Stimulated activated CD4-positive, alpha-beta T cell treated with anti-CD3 and anti-CD28 coated beads, Interleukin-2, amount 100 ng/mL, for 48 hours (primary cell): ENCODE measurements at places on chromosomes 1 and 21.
A peak's percentile ranks its signal among the peaks of the same experiment; 100 is the strongest.

DNA sequence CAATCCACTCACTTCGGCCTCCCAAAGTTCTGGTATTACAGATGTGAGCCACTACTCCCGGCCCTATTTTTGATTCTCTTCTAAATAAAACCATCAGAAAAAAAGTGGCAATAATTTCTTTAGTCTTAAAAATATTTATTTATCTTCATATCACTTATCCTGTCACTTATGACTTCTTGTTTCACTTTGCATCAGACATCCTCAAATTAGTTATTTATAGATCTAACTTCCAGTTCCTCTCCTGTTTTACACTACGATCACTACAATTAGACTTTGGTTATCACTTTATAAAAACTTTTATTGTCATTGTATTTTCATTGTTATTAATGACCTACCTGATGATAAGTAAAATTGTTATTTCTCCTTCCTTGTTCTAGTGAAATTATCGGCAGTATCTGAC, 783.4 kb upstream of the BRINP3 start:
- DNase-seq, result no peak

DNA sequence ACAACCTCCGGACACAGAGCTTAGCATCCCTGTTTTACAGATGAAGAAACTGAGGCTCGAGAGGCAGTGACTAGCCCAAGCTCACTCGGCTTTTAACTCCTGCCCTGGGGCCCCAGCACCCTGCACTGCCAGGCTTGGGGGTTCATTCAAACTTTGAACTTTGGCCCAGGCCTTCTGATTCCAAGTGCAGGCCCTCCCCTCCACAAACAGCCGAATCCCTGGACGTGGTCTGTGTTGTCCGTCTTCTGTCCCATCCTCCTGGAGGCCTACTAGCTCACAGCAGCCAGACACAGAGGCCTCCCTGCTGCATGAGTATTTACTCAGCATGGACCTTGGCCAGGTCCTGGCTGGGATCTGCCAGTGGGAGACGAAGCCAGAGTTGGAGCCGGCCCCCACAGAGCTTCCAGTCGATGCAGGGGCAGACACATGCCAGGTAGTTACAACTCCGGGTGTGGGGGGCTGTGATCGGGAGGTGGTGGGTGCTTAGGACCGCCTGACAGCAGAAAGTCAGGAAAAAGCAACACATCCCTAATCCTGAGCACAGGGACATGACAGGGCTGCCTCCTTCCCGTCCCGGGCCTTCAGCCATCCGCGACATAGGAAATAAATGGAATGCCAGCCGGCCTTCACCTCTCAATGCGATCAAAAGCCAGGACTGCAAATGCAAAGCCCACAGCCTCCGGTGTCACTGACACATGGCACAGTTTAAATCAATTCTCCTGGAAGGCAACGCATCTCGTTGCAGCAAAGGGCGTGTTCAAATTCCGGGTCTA, 7.4 kb downstream of the IFFO2 start:
- no peak for DNase-seq

GRCh38 chr1:54229281-54229891, 29.4 kb downstream of the MRPL37 start:
- DNase-seq, result peak; percentile 29

DNA sequence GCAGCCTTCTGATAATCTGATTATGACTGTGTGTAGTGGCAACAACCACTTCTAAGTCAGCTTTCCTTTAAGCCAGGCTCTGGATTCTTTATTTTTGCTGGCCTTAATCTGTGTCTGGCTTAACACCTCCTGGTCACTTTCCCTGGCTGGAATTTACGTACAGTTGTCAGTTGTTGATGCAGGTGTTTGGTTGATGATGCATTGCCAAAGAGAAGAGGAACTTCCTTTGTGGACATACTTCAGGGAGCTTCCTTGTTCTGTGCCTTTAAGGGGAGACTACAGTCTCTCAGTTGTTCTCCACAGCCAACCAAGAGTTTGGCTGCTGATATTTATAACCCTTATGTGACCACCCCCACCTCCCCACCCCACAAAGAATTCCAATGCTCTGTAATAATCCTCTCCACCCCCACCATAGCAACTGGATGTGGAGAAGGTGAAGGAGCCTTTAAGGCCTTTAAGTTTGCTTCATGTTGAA, 96.0 kb upstream of the BMP8A start:
- no peak for DNase-seq

- DNase-seq, result no peak
These were observed 42.5 kb downstream of the UTP25 start for GRCh38 chr1:209870151-209870831.

DNA sequence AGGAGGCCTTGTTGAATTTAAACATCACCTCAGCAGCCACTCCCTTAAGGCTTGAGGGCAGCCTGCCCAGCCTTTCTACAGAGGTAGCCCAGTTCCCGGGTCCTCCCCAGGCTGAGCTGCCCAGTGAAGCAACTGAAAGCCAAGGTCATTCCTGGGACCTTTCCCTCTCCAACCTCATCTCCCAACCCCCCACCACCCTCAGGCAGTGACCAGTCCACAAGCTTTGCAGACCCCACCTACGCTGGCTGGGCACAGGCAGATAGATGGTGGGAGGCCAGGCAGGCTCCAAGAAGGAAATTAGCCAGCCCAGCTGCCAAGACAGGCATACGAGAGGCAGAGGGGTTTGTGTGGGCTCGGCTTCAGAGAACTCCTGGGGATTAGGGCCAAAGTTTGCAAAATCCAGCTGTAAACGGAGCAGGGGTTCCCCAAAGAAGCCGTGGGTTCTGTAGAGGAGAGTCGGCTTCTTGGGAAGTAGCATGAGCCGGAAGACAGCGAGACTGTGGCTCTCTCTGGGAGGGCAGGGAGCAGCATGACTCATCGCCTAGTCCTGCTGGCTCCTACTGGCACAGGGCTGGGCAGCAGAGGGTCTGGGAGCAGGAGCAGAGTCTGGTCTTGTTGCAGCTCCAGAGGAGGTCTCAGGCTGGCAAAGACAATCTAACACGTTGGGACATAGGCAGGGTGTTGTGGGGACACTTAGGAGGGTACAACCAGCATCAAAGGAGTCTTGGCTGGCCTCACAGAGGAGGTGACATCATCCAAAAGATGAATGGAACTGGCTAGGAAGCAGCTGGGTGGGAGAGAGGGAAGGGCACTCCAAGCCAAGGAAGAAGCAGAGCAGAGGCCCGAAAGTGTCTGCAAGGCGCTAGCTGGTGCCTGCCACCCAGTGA, 2.8 kb upstream of the ZC3H12A start:
- no peak for DNase-seq

- no peak for DNase-seq
These were observed 271.7 kb upstream of the CAMK1G start for GRCh38 chr1:209311770-209312169.

- no peak for DNase-seq
These were observed 10.7 kb downstream of the CDC7 start for GRCh38 chr1:91511386-91511785.

- no peak for DNase-seq
These were observed 44.8 kb downstream of the USP1 start for GRCh38 chr1:62481681-62482080.

DNA sequence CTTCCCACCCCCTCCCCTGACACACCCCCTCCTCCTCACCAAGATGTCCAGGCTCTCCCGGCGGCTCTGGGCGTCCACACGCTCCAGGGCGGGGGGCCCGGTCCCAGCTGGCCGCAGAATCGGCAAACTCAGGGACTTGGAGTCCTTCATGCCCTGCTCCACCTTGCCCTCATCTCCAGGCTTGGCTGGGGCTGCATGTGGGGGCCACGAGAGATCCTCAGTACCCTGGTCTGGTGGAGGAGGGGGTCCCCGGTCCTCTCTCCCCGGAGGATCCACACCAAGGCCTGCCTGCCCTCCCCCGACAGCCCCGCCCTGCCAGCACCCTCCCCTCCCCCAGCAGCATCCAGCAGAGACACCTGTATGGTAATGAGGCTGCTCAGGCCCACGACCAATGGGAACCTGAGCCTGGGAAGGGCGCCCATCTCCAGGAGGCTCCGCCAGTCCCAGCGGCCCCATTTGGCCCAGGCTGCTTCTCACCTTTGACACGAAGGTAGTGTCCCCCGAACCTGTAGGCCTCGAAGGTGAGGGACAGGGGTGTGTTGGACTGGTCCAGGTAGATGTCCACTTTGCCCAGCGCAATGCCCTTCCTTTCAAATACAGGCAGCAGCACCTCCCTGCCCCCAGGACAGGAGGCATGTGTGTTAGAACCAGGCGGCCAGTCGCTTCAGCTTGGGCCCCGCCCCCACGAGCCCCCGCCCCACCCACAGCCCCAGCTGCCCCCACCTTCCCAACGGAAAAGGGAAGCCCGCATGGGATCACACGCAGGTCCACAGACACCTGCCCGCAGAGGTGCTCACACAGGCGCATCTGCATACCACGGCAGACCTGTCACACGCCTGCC, 8.2 kb upstream of the TNFRSF25 start:
- no peak for DNase-seq

- DNase-seq, result no peak
These were observed 40.2 kb upstream of the PRDX6 start for GRCh38 chr1:173436841-173437428.

- no peak for DNase-seq
These were observed 65.1 kb downstream of the MAB21L3 start for GRCh38 chr1:116176306-116176789.

GRCh38 chr1:21924503-21925005, 12.6 kb downstream of the HSPG2 start:
- DNase-seq, result no peak

- no peak for DNase-seq
These were observed 1.2 kb downstream of the MCM3AP start for GRCh38 chr21:46284077-46284644.

GRCh38 chr1:53688381-53689102, 50.4 kb downstream of the GLIS1 start:
- no peak for DNase-seq

DNA sequence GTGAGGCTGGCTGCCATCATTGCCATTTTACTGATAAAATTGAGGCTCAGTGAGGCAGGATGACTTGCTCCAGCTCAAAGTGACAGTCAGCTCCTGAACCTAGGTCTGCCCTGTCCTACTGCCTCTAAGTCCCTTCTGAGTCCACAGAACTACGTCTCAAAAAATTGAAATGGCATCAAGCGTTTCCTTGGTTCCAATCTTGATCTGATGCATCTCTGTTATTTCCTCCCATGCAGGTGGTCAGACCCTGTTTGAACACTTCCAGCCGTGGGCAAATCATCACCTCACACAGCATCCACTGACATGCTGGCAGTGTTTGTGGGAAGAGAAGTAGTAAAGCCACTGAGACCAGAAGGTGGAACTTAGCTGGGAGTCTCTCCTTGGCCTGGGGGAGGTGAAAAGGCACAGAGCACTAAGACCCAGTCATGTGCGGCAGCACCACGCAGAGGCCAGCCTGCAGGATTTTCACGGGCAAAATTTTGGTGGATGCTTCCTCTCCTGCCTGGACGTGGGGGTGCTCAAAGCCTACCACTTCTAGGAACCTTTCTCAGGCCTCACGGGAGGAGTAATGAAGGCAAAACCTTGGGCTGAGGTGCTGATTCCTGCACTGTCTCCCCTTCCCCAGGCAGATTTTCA, 7.8 kb upstream of the CPLANE2 start:
- DNase-seq, result no peak

- no peak for DNase-seq
These were observed 150.3 kb upstream of the SGIP1 start for GRCh38 chr1:66383611-66384010.

GRCh38 chr1:66276218-66276617, 257.7 kb upstream of the SGIP1 start:
- no peak for DNase-seq

DNA sequence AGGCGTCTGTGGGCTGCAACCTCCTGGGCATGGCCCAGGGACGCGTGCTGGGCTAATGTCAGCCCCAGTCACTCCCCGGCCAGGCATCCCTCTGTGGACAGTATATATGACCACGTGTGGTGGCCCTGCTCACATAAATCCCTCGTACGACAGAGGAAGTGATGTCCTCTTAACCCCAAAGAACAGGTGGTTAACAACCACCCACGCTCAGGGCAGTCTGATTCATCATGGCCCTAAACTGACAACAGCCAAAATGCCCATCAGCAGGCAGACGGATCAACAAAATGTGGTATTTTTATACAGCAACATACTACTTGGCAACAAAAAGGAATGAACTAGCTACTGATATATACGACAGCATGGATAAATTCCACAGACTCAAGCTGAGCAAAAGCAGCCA, 51.0 kb downstream of the ECE1 start:
- no peak for DNase-seq

DNA sequence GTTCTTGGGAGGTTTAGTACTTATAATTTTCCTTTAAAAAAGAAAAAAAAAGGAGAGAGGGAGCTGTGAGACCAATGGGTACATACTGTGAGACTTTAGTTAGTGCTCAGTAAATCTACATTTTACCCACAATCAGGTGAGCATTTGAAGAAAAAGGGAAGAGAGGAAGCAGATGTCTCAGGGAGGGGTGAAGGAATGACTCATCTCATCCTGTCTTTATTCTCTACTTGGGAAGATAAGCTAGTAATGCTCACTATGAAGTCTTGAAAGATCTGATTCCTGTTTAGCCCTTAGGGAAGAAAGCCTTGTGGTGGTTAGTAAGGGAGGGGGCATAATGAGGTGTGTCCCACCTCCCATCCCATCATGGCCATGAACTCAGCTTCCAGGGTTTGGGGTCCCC, 112.6 kb downstream of the PLD5 start:
- DNase-seq, result no peak

GRCh38 chr1:94992161-94992560, 65.3 kb upstream of the CNN3 start:
- DNase-seq, result no peak

DNA sequence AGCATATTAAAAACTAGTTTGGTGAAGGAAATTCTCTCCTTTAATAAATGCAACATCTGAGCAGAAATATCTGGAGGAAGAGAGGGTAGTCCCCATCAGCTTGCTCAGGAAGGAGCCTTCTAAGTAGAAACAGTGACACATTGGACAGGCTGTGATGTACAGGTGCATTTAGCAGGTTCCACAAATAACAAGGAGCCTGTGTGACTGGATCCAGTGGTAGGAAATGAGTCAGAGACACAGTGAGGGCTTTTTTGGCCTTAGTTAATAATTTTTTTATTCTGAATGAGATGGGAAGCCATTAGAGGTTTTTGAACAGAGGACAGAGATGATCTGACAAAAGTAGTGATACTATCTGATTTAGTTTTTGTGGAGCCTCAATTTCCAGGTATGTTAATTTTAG, 738.9 kb upstream of the PTBP2 start:
- DNase-seq, result no peak

GRCh38 chr21:14438211-14438610, 55.3 kb upstream of the HSPA13 start:
- no peak for DNase-seq

DNA sequence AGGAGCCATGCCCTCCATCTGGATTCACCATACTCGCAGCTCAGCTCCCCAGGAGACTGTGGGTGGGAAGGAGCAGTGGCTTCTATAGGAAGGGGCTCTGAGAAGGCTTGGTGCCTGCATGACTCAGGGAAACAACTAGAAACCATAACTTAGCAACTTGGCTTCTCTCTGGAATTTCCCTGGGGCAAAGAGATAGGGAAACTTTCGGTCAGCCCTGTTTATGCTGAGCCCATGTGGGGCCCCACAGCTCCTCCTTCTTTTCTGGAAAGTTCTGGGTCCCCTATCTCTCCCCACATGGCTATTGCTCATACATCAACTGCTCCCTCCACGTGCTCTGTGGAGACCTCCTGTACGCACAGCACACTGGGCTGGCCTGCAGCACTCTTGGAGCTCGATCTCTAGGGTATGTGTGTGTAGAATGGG, 39.3 kb downstream of the PLEKHA6 start:
- no peak for DNase-seq
